ENCODE measurements at places on chromosomes 12 and 14.

GRCh38 chr12:49675137-49675536 lies 32.1 kb downstream of the FMNL3 start:
- no peak for DNase-seq

DNA sequence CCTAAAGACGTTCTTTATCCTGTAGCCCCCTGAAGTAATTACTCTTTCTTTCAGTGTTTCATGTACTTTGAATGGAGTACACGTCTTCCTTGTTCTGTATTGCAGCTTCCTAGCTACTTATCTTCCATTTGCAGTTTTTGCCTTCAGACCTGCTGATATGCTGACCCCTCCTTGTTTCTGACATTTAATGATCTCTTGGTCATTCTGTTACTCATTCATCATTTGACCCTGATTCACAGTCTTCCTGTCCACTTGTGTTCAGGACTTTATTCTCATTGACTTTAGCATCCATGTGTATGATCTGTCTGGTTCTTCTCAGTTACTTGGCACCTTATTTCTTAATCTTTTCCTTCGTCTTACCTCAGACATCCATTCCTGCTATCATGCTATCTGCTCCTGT lies 22.2 kb downstream of the CPSF2 start:
- no peak for DNase-seq

GRCh38 chr14:57485635-57486034 lies 8.0 kb downstream of the CCDC198 start:
- DNase-seq = no peak

DNA sequence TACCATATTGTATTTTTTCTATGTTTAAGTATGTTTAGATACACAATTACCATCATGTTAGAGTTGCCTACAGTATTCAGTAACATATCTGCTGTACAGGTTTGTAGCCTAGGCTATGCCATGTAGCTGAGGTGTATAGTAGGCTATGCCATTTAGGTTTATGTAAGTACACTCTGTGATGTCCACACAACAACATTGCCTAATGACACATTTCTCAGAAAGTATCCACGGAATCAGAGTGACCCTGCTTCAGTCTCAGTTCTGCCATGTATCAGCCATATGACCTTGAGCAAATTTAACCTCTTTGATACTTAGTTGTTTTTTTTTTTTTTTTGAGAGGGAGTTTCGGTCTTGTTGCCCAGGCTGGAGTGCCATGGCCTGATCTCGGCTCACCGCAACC lies 12.7 kb downstream of the SUSD6 start:
- DNase-seq = no peak

GRCh38 chr14:90815822-90816662 lies at the start of gene TTC7B:
Gene TTC7B (minus strand): TSS chr14:90816430. CDS start chr14:90816295, 135 bp downstream.
- peak; percentile 38 for DNase-seq

GRCh38 chr14:71686677-71687076 lies 245.6 kb upstream of the RGS6 start:
- DNase-seq = no peak

DNA sequence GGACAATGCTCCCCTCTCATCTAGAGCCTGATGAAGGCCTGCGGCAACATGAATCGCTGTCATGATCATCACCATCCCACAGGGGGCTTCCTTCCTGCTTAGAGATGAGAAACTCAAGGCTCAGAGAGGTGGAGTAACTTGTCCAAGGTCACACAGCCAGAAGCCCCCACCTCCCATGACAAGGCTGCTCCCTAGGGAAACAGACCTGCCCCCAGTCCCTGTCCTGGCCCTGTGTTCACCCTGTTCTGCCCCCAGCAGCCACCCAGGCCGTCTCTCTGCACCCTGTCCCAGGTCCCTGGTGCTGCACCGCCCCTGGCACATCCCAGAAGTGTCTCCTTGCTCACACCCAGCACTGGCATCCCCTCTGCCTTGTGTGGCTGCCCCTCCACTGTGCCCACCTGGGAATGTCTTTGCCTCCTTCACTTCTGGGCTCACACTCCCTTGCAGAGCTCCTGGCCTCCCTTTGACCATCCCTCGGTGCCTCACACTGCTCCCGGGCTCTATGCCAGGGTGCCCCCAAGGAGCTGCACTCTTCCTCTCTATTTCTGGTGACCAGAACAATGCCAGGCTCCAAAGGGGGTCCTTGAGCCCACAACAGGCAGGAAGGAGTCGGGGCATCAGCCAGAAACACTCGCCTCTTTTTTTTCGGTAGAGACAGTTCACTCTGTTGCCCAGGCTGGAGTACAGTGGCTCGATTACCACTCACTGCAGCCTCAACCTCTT lies 70.5 kb downstream of the BCL11B start:
- DNase-seq = no peak
